Fibroblast of pulmonary artery (primary cell): ENCODE measurements at places on chromosomes 7 and 10.

GRCh38 chr10:17412323-17412722, 42.1 kb downstream of the ST8SIA6 start:
- no peak for DNase-seq

DNA sequence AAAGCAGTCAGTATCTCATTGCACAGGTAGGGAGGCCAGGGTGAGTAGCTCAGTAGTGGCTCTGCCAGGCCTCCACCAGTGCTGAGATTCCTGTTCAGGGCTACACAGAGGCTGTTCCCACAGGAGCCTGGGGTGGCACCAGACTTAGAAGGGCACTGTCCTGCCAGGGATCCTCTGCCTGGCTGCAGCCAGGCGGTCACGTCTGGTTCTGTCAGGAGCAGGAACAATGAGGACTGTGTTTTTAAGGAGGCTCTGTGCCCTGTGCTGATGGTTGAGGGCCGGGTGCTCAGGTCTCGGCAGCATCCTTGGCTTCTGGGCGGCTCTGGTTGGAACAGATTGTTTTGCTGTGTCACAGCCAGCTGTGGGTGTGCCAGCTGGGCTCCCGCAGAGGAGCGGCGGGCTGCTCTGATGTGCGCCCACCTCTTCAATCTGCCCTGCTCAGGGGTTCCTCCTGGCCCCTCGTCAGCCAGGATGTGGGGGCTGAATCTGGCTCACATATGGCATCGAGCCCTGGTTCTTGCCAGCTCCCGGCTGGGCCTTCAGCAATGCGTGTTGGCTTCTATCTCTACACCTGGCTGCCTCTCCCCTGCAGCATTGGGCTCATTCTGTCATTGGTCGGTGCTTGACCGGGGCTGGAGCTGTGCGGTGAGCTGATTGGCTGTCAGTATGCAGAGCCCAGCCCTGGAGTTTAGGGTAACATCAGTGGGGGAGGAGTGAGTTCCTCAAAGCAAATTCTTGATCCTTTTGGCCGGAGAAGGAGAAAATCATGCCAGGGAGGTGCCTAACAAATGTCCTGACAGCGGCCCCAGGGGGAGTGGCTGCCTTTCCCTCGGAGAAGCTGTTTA, 41.2 kb downstream of the TACR2 start:
- peak; percentile 62 for DNase-seq

GRCh38 chr10:128884496-128885072, 582.5 kb upstream of the MGMT start:
- no peak for DNase-seq

GRCh38 chr10:10350050-10350449, 667.6 kb upstream of the CELF2 start:
- no peak for DNase-seq

DNA sequence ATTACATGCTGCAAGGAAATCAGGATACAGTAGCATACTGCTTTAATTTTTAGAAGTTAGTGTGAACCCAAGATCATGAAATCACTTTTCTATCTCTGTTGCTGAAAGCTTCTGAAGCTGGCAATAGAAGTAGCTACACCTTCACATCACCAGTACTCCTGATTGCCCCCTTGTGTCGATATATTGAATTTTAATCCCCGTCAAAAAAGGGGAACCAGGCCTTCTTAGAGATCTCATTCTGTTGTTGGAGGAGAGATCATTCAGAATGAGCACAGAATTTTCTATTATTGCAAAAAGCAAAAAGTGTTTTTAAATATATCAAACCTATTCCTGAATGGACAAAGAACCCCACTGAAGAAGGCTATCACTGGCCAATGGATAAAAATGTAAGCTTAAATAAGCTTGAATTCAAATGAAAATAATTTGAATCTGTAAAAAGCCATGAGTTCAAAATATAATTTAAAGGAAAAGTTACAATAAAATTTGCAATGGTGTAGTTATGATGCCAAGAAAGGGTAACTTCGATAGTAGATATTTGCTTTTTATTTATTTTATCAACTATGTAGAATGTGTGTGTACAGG, 39.7 kb upstream of the TEX47 start:
- peak; percentile 23 for DNase-seq

DNA sequence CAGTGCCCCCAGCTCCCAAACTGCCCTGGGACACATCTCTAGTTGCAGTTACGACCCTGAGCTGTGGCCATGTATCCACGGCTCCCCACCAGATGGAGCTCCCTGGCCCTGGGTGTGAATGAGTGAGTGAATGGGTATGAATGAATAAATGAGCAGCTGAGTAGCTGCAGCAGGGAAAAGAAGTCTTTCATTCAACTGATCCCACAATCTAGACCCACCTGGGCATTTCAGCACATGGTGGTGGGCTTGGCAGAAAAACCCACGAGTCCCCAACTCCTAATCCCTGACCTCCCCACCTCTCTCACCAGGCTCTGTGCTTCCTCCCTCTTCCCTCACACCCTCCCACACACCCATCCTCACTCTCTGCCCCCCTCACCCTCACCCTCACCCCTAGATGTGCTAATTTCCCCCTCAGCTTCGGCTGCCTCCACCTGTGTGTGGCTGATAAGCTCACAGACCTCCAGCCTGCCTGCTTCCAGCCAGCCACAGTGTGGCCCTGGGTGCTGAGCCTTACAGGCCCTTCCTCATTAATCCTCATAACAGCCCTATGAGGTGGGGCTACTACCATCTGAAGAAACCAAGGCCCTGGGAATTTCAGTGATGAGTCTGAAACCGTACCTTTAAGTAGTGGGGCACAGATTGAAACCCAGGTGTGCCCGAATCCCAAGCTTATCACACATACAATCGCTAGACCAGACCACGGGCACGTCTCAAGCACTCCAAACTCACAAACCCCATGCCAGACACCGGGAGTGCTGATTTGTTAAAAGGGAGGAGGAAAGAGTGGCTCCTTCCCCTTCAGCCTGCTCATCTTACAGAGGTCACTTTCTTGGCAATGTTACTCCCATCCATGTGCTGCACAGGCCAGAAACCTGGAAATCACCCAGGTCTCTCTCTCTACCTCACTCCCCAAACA, 2.2 kb upstream of the ATP6V1F start:
- DNase-seq, result peak; percentile 54

GRCh38 chr10:102175415-102175814, 23.2 kb downstream of the NOLC1 start:
- DNase-seq, result peak; percentile 19

DNA sequence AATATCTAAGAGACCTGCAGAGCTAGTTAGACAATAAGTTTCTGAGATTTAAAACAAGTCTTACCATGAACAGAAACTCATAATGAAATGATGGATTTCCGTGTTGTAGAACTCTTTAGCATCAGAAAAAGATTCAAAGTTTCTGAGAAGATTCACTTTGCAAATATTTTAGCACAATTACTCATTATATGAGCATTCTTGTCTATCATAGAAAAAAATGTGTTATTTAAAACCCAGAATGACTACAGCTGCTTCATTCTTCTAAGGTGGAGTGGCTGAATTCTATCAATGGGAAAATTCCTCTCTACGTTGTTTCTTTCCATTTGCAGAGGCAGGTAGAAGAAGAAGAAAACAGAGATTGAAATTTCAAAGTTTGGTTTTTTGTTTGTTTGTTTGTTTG, 21.0 kb upstream of the RALA start:
- DNase-seq, result no peak

GRCh38 chr7:101784292-101785127, 32.9 kb upstream of the CUX1 start:
- peak; percentile 30 for DNase-seq

DNA sequence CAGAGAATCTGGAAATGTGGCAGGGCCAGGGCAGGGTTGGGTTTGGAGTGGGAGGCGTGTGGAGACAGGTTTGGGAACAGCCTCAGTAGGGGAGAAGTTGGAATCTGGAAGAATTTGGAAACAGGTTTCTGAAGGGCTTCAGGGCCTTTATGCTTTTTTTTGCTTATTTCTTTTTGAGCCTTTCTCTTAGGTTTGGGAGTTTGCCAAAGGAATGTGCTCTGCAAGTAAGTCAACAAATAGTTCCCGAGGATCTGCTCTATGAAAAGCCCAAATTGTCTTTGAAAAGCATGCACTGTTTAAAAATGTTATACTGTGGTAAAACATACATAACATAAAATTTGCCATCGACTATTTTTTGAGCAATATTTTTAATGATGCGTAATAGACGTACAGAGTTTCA, 86.7 kb upstream of the ADRB1 start:
- DNase-seq, result peak; percentile 80

DNA sequence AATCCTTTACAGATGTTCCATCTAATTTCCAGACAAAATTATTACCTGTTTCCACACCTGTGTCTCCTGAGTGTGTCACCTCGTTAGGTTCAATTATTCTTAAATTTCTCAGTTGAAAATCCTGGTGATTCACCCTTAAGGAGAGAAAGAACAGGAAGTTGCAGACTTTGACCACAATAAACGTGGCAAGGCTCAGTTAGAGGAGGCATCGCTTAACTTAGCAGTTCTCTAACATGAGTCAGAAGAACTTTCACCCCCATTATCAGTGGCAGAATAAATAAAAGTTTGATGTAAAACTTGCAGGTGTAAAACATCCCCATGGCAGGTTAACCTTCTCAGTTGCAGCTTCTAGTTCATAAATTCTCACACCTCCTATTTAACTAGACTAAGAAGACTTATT, 8.3 kb downstream of the XPNPEP1 start:
- peak; percentile 86 for DNase-seq

- no peak for DNase-seq
Observed at GRCh38 chr7:55539380-55539779, 32.9 kb downstream of the VOPP1 start.

DNA sequence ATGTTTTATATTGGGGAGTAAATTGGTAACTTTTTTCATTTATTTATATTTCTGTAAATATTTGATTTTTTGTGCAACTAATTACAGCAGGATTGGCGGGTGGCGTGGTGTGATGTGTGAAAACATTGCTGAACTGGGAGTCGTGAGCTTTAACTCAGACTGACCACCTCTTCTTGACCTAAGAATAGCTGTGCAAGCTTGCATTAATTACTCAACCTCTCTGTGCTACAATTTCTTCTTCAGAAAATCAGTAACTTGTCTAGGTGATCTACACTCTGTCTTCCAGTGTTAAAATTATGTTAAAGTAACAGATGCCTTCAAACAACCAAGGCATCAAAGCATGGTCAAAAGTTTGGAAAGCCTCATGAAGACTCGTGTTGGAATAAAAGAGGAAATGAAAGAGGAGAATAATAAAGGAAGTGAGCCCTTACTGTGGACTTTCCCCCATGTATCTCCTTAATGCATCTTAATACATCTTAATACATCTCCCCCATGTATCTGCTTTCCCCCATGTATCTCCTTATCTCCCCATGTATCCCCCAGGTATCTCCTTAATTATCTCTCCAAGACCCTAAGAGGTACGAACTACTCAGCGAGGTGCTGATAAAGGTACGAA, 71.2 kb downstream of the SVIL start:
- no peak for DNase-seq

DNA sequence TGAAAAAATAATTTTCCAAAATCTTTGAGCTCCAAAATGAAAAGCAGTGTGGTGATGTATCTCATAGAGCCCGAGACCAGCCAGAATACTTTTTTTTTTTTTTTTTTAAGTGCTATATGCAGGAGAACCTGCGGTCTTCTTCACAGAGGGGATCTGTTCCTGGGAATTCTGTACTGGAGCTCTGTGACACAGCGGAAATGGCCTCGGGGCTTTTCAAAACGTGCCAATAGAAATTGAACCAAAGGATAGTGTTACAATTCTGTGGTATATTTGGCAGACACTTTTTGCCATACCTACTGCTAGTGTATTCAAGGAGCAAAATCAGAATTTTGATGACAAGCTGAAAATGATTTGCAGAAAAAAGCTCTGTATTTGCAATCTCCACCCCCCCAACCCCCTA, 1429.3 kb upstream of the LRRTM3 start:
- no peak for DNase-seq

DNA sequence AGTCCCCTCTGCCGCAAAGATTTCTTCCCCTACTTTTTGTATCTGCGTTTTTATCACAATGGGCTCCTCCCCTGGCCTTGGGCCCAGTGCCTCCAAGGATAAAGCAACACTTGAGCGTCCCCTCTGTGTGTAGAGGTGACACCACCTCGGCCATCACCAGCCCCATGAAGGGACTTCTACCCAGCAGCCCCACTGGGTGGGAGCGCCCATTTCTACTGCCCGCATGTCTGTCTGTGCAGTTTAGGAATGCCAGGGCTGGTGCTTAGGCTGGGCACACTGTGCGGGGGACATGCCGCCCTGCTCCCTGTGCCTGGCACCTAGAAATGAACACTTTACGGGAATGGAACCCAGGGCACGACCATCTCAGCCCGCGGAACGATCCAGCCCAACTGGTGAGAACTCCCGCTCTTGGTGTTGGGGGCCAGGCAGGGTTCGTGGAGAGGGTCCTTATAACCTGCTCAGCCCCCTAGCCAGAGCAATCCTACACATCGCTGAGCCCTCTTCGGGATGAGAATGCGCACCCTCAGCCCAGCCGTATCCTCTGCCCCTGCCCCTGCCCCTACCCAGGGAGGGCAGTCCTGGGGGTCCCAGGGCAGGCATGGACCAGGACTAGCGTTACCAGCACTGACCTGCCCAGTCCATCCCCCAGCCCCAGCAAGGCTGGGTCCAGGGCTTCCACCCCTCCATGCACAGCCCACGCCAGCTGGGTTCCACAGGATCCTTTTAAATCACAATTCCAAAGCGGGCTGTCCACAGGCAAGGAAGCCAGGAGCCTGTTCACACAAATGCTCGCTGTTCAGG, 12.8 kb downstream of the CRYGN start:
- DNase-seq, result no peak

DNA sequence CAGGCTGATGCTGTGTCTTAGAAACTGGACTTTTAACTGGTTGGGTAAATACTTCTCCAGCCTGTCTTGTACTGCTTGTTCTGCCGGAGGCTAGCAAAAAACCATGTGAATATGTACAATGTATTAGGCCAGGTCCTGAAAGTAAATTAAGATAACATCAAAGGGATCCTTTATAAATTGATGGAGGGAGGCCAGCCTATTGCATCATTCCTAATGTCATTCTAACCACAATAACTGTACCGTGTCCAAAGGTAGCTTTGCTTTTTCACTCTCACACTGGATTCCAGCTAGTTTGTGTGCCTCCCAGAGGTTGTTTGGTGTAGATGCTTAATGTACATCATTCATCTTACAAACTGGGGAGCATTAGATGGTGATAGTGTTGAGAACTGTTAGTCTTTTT, 91.2 kb upstream of the SEM1 start:
- DNase-seq, result no peak

DNA sequence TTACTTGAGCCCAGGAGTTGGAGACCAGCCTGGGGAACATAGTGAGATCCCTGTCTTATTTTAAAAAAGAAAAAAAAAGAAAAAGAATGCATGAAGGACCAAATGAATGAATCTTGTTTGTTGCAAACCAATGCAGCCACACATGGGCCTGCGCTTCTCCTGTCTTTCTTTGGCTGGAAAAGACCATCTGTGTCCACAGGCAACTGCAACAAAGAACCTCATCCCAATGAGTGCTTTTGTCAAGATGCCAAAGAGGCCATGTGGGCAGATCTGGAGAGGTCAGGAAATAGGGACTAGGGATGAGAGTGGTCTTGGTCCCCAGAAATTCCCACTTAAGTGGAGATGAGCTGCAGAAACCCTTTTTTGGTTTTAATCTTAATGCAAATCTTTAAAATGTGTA, 49.8 kb upstream of the DUSP5 start:
- no peak for DNase-seq
